ENCODE measurements at places on chromosomes 12 and 14. TPM values are rescaled to one million over a fixed set of nuclear protein-coding genes. Genes with fewer than 3 reads are reported as not detected.

The OTX2 gene
- total RNA-seq = not detected

The LRRK2 gene
- 0.20 TPM for total RNA-seq

The BCL2L2 gene
- 25.5 TPM for total RNA-seq

The TIGAR gene
- 13.7 TPM for total RNA-seq

The STXBP6 gene
- total RNA-seq = 0.27 TPM

The DIO2 gene
- total RNA-seq = 0.10 TPM

The KRT6C gene
- not detected for total RNA-seq

The RNF212B gene
- total RNA-seq = not detected

The ABCC9 gene
- 0.05 TPM for total RNA-seq

The ZDHHC22 gene
- total RNA-seq = 0.10 TPM

The B4GALNT1 gene
- 31.3 TPM for total RNA-seq

The KRT80 gene
- 8.8 TPM for total RNA-seq

The CCND2 gene
- 1.1 TPM for total RNA-seq

The EPYC gene
- not detected for total RNA-seq

The RTN1 gene
- total RNA-seq = 0.57 TPM

The KCNH3 gene
- total RNA-seq = 35.3 TPM

The FRS2 gene
- total RNA-seq = 14.7 TPM

The CYP46A1 gene
- total RNA-seq = 0.76 TPM

The NXPH4 gene
- 20.0 TPM for total RNA-seq

The PLEKHG7 gene
- total RNA-seq = not detected

The KTN1 gene
- 105 TPM for total RNA-seq

The STAT2 gene
- 53.1 TPM for total RNA-seq

The KLRD1 gene
- 0.27 TPM for total RNA-seq

The NTS gene
- not detected for total RNA-seq

The LRFN5 gene
- not detected for total RNA-seq

The RILPL1 gene
- 11.8 TPM for total RNA-seq

The MORN3 gene
- total RNA-seq = 0.34 TPM

The CCDC88C gene
- total RNA-seq = 20.8 TPM

The RBP5 gene
- 0.22 TPM for total RNA-seq

The RD3L gene
- not detected for total RNA-seq

The HIGD1C gene
- total RNA-seq = not detected

The DDX47 gene
- 103 TPM for total RNA-seq

The TMX1 gene
- 46.2 TPM for total RNA-seq
